ENCODE measurements at places on chromosomes 5 and 9.

GRCh38 chr5:11494340-11494739, 409.9 kb downstream of the CTNND2 start:
- DNase-seq, result no peak

DNA sequence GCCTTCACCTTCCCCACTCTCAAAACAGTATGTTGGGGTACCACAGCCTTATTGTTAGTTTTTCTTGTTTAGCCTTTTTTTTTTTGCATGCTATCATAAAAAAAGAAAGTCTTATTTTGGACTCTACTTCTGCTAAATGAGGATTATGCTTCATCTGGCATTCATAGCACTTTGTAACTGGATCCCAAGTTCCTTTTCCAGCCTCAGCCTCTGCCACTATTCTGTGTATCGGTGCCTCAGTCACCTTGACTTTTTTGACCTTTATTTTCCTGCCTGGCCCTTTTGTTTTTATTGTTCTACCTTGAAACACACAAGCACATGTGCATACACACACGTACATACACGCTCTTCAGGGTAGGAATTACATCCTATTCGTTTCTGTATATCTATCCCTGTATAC, 8.5 kb upstream of the MAML1 start:
- no peak for DNase-seq

- DNase-seq, result no peak
Measured at GRCh38 chr5:139794067-139794846, 1.4 kb upstream of the PSD2 start.

GRCh38 chr9:272251-273213, 57.9 kb downstream of the DOCK8 start:
- no peak for DNase-seq

DNA sequence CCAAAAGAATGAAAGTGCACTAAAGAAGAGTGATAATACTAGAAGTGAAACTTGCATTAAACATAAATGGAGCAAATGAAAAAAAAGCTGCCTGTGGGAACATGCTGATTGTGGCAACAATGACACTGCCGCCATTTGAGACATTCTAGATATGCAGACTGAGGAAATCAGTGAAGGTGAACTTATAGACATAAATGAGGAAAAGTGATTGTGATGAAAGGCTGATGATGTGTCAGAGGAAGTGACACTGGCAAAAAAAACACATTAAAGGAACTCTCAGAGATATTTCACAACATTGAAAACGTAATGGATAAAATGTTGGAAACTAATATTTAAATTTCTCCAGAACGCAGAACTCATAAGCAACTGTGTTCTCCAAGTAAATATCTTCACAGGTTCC, 1.2 kb downstream of the ERCC8 start:
- DNase-seq, result no peak

- no peak for DNase-seq
Measured at GRCh38 chr5:143400541-143401226, 2.8 kb downstream of the NR3C1 start.

DNA sequence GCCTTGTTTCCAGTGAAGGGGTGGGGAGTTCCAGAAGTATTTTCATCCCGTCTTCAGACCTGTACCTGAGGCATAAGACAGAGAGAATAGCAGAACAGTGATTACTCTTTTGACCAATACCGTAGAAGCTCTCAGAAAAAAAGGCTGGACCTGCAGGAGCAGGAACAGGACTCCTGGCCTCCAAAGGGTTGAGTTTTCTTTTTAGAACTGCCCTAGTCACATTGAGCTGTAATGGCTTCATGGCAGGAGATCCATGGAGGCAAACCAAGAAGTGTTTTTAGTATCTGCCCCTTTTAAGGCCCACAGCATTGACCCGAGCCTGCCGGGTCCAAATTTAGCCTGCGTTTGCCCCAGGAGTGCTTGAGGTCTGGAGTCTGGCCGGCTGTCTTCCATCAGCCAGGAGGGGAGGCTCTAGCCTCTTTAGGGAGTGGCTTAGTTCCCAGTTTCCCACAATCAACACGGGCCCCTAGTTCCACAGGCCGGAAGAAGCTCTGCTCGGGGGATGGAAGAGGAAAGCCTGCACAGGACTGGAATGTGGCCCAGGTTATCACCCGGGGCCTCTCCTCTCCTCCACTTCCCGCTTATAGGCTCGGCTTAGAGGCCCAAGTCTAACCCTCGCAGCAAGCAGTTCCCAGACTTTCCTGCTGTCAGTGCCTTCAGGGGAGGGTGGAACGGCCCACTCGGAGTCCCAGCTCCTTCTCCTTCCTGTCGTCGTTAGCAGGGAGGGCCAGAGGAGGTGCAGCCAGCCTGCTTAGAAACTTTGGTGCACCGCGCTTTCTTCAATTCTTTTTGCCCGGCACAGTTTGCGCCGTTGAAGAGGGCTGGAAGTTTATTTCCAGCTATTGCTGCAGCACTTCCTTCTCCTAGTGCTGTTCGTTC, 80.7 kb downstream of the C9orf152 start:
- no peak for DNase-seq

DNA sequence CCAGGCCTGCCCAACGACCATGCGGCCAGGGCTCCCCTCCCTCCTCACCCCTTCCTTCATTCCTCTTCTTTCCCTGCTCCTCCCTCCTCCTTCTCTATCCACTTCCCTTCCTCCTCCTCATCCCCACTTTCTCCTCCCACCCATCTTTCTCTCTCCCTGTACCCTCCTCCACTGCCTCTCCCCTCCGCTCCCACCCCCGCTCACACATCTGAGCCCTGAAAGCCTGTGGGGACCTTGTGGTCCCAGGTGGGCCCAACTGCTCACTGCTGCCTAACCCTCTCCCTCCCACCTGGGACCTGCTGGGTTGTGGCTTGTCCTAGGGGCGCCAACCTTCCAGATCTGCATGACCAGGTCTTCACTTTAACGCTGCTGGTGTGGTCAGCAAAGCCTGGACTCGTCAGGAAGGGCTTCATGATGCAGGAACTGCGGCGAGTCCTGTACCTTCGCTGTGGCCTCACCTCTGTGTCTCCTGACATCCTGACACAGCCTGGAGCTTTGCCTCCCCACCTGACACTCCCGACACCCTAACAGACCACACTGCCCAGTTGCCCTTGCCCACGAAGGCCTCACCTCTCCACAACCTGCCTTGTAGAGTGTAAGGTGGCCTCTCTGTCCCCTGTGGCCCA, 34.6 kb downstream of the C5orf15 start:
- DNase-seq, result no peak

DNA sequence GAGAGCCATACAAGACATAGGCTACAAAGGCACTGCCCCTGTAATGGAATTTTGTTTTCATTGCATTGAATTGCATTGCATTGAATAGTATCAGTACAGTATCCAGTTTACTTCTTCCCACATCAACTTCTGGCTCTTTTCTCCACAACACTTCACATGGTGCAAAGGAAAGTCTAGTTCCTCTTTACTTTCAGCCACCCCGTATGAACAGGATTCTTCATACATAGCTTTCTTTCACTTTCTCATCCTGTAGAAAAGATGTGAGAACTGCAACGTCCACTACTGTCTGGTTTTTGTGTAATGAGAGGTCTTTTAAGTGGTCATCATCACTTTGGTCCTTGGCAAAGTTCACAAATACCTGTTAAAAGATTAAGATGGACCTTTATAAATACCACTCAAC, 20.2 kb downstream of the NIPSNAP3B start:
- DNase-seq, result no peak

GRCh38 chr9:33257276-33257675, 7.2 kb downstream of the BAG1 start:
- DNase-seq, result no peak

DNA sequence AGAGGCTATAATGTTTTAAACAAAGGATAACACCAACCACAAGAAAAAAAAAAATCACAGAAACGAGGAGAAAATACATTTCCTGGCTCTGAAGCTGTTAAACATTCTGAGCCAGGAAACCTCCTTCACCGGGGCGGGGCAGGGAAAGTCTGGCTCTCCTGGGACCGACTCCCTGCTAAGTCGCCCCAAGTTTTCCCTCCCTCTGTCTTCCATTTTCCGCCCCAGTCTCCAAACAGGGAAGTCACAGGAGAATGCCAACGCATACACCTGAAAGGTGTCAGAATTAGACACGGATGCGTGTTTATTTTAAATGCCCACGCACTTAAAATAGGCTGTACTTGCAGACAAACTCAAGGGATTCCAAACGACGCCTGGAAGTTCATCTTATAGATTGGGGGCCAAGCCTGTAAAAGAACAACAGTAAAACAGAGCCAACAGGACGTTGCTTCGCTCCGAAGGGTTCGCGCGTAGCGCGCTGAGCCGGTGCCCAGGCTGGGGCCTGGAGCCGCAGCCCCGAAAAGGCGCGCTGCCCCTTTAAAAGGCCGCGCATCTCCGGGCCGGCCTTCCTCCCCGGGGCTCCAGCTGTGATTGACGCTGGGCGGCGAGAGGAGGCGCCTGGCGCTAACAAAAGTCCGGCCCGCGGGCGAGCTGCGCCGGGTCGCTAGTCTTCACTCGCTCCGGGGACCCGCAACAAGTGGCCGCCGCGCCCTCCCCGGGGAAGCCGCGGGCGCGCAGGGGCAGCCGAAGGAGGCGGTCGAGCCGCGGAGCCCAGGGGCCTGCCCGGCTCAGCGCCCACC, at the start of gene FBXL7:
Gene FBXL7, plus strand, starts transcription at position 653 of the 797 bp plus-strand sequence.
- peak; percentile 90 for DNase-seq

DNA sequence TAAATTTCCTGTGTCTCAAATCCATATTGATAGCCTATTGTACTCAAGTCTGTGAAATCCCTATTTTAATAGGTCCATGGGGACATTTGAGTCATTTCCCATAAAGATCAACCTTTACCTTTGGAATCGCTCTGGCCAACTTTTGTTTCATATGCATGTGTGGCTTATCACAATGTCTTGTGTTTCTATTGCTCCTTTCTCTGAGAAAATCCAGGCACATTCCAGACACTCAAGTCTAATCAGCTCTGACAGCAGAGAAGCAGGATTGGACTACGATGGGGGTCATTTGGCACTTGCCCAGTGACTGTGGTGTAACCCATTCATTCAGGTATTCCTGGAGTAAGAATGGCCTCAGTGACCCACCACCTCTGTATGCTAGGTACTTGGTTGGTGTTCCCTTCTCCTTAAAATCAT, 48.4 kb downstream of the ACTBL2 start:
- DNase-seq, result no peak

GRCh38 chr9:94081435-94081834, 2.8 kb upstream of the PTPDC1 start:
- DNase-seq, result no peak

DNA sequence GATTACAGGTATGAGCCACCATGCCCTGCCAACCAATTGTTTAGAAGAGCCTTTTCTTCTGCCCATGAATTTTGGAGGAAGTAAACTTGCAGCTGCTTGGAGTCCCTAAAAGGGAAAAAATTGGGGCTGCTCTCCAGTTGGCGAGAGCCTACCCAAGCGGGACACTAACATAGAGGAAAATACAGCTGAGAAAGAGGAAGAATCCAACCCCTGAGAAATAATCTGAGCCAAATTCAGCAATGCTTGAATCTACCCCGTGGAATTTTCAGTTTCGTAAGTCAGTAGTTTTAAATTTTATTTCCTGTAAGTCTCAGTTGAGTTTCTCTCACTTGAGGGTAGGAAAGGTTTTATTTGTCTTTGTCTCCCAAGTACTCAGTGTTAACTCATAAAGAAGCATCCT, 30.4 kb upstream of the UBTD2 start:
- DNase-seq, result no peak

- DNase-seq, result no peak
Measured at GRCh38 chr5:151029179-151030055, 9.0 kb downstream of the GPX3 start.

GRCh38 chr5:133474851-133475590, 137.3 kb downstream of the FSTL4 start:
- DNase-seq, result no peak

DNA sequence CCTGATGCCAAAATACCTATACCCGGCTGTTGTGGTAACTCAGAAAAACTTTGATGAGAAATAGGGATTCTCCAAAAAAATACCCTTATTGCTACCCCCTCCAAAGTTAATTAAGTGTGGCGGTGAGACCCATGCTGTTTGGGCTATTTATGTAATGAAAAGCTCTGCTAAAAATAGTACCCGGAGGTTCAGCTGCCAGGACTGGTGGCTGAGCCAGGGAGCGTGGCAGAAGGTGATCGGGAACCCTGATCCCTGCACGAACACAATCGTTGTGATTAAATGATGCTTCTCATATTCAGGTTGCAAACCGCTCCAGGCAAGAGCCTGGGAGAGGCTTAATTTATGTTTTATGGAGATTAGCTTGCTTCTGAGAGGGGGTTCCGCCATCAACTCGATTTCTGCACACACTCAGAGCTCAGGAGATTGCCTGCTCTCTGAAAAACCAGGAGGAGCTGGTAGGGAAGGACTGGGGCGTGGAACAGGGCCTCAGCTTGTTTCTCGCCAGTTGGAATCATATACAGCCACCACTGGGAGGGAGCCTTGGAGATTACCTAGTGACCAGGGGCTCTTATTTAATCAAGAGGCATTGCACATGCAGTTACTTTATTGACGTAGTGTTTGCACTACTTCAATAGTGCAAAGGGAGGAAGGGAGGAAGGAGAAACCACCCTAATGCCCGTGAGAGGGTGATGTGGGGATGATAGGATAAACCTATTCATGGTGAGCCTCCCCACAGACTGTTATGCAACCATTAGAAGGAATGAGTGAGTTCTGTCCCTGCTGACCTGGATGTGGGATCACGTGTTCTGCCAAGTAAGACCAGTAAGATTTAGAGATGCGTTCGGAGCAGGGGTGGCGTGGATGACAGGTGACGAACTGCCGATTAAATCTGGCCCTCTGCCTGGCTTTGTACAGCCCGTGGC, 23.4 kb downstream of the HRH2 start:
- DNase-seq, result peak; percentile 47

GRCh38 chr5:134553821-134554267, 28.4 kb downstream of the JADE2 start:
- DNase-seq, result peak; percentile 78

- no peak for DNase-seq
Measured at GRCh38 chr5:86626149-86626548, 8.4 kb downstream of the COX7C start.

- no peak for DNase-seq
Measured at GRCh38 chr5:73438645-73439470, 9.7 kb downstream of the FOXD1 start.

- peak; percentile 51 for DNase-seq
Measured at GRCh38 chr9:132588501-132589147, 6.2 kb downstream of the BARHL1 start.

DNA sequence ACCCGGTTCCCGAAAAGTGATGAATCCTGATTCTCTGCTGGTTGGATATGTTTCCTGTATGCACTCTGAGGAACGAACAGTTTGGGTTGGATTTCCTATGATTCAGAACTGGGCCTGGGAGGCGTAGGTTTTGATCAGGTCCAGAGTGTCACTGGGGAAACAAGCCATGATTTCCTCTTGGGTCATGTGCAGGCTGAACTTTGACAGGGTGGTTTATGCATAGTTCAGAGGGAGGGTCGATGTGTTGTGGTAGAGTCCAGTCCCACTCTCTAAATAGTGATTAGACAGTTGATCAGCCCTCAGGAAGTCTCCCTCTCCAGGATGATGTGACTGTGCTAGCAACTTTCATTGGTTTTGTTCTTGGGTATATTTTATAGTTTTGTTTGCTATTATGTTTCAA, 17.4 kb downstream of the ATG10 start:
- no peak for DNase-seq

GRCh38 chr5:31218978-31219377, 25.5 kb downstream of the CDH6 start:
- no peak for DNase-seq
